ENCODE measurements at places on chromosomes 4 and X. TPM values are rescaled to one million over a fixed set of nuclear protein-coding genes. Genes with fewer than 3 reads are reported as not detected.

The GPRIN3 gene
- 23.5 TPM for total RNA-seq

The IL1RAPL1 gene
- total RNA-seq = not detected

The PHEX gene
- total RNA-seq = 0.74 TPM

The SH3RF1 gene
- total RNA-seq = 18.6 TPM

The GPC4 gene
- total RNA-seq = 4.1 TPM

The ADAM29 gene
- not detected for total RNA-seq

DNA sequence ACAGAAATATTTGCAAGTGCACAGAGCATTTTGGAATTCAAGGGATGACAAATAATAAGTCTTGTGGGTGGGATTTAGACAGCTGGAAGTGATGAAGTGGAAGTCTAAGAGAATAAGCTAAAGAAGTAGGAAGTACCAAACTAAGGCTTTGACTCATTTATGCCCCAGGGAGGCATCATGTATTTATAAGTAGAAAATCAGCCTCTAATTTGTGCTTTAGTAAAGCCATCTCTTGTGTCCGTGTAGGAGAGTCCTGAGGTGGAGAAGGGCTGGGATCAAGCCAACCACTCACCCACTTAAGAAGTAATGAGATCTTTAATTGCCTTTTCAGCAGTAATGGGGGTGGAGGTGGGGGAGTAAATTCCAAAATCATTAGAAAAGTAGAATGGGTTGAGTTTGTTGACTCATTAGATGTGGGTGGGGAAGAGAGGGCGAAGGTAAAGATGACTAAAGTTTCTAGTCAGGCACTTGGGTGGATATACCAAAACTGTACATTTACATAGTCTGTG is 356.7 kb downstream of the STIM2 start:
- no peak for DNase-seq

GRCh38 chr4:112927544-112927943 is 121.9 kb upstream of the ANK2 start:
- no peak for DNase-seq

DNA sequence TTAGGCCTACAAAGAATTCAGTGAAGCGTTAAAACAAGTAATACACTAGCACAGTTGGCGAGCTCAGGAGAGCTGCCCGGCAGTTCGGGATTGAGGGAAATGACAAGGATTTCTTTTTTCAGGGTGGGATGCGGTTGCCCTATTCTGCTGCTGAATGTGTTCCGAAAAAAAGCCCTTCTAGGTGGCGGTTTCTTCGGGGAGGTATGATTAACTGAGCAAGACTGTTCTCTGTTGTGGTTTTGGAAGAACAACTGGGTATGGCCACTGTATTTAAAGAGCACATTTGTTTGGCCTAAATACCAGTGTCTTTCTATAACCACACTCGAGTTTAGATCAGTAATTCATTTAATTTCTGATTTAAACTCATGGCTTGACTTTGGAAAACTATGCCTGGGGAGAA is 459.7 kb upstream of the FAT1 start:
- DNase-seq = no peak

- DNase-seq = no peak
These were observed 189.5 kb downstream of the GASK1B start for GRCh38 chr4:157983300-157983699.

- DNase-seq = no peak
These were observed 177.9 kb upstream of the RAI2 start for GRCh38 chrX:18039023-18039422.

GRCh38 chr4:1841201-1841886 is 14.6 kb downstream of the LETM1 start:
- no peak for DNase-seq

- DNase-seq = no peak
These were observed 93.2 kb downstream of the IL1RAPL2 start for GRCh38 chrX:104659005-104659744.

DNA sequence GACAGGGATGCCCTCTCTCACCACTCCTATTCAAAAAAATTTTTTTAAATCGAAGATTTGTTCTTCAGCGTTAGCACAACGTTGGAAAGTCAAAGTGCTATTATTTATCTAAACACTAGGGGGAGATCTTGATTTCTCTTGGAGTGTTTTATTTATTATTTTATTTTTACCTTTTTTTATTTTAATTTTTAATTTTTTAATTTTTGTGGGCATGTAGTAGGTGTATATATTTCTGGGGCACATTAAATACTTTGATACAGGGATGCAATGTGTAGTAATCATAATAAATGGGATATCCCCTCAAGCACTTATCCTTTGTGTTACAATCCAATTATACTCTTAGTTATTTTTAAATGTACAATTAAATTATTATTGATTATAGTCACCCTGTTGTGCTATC is 37.4 kb upstream of the SLC10A4 start:
- no peak for DNase-seq
